ENCODE measurements at places on chromosomes 12 and 14.

DNA sequence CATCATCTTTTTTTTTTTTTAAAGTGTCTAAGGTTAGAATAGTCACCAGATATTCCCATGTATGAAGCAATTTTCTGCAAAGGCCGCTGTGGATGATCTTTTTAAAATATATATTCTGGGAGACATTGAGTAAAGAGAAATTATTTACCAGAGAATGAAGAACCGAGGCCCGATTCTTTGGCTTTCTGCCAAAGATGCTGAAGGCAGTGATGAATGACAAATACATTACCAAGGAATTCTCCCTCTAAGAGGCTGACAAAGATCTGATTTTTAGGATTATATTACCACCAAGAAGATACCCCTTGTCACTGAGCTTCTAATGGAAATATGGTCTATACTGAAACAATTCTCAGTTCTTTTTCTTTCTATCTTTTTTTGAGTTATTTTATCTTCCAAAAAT lies 336.8 kb downstream of the NAV3 start:
- no peak for DNase-seq

DNA sequence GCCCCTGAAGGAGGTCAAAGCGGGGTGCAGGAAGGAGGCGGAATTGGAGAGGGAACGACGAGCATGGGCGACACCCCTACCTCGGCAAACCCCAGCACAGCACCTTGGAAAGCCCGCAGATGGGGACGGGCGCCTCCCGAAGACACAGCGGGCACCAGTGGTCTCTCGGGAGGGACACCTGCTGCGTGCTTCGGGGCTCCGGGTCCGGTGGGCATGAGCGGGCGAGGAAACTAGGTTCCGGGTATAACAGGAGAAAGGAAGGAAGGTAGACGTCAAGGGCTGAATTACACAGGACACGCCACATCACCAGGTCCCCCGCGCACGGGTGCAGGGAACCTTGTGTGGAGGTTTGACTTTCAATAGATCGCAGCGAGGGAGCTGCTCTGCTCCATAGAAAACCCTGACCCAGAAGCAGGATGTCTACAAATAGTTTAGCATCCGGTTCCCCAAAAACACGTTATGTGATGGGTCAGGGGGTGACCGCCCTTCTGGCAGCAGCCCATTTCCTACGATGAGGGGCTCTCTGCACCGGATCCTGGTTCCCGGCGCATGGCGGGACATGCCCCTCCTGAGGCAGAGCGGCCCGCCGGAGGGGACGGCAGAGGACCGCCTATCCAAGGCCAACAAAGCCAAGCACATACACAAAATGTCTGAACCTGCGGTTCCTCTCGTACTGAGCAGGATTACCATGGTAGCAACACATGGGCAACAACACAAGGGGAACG lies 196.9 kb downstream of the ALG10 start:
- no peak for DNase-seq

DNA sequence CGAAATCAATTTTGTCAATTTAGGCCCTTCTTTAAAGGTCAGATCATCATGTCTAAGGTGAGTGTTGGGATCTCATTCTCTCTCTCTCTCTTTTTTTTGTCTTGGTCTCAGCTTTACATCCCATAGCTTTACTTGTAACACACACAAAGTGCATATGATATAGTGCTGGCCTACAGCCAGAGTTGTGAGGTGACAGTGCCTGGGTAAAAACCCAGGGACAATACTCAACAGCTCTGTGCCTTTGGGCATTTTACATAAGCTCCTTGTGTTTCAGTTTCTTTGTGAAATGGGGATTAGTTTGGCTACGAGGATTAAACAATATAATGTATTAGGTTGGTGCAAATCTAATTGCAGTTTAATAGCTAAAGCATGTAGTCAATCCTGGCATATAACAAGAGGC lies 40.2 kb downstream of the GRIP1 start:
- no peak for DNase-seq

DNA sequence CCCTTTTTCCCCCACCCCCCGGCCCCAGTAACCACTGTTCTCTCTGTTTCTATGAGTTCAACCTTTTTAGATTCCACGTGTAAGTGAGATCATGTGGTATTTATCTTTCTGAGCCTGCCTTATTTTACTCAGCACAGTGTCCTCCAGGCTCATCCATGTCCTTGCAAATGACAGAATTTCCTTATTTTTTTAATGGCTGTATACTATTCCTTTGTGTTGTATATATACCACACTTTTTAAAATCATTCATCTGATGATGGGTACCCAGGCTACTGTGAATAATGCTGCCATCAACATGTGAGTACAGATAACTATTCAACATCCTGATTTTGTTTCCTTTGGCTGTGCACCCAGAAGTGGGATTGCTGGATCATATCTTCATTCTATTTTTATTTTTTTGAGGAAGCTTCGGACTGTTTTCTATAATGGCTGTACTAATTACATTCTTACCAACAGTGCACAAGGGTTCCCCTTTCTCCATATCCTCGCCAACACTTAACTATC lies 54.7 kb downstream of the DDX51 start:
- DNase-seq, result no peak

Measured in colonic mucosa (tissue), 4 donors.